ENCODE measurements at places on chromosomes 1 and 21.
A peak's percentile ranks its signal among the peaks of the same experiment; 100 is the strongest.

- no peaks in the 10 kb centered on the region for H3K27me3 ChIP-seq
- DNase-seq = no peak
- H3K27ac ChIP-seq = no peak overlapping the region
- no peaks in the 10 kb centered on the region for H3K36me3 ChIP-seq
Measured at GRCh38 chr1:228955691-228956090, 220.4 kb downstream of the RHOU start.

DNA sequence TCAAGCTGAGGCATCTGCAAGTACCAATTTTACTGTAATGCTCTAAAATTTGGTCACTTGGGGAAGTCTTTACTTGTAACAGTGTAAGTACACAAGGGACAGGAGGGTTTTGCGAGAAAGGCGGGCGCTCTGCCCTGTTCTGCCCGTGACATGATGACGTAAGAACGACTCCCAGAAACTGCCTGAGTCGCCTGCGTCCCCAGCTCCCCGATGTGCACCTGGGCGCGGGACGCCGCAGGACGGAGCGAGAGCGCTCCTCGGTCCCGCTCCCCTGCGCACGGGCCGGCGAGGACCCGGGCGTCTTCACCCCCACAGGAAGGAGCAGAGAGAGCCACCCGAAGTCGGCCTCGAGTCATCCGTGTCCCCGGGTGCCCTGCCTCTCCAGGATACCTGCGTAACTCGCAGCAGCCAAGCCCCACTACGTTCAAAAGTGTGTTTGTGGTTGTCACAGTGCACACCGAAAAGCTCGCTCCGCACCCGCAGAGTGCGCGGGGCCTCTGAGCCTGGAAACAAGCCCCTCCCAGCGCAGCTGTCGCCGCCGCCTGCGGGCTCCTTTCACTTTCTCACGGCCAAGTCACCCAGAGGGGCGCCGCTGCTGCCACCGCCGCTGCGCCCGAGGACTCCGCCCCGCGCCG lies 3.3 kb upstream of the ZBTB18 start:
- H3K4me1 ChIP-seq = peaks cover 45% of the 10 kb centered on the region
- H3K36me3 ChIP-seq = no peaks in the 10 kb centered on the region
- H3K27ac ChIP-seq = peak overlapping the region; percentile 95
- peak; percentile 90 for DNase-seq
- peaks cover 22% of the 10 kb centered on the region for H3K27me3 ChIP-seq
- peak overlapping the region; percentile 97 for H3K4me3 ChIP-seq

GRCh38 chr1:45541193-45541592 lies 9.4 kb upstream of the AKR1A1 start:
- DNase-seq = no peak
- H3K4me1 ChIP-seq = peaks cover 19% of the 10 kb centered on the region
- no peak overlapping the region for H3K27ac ChIP-seq
- no peaks in the 10 kb centered on the region for H3K27me3 ChIP-seq

DNA sequence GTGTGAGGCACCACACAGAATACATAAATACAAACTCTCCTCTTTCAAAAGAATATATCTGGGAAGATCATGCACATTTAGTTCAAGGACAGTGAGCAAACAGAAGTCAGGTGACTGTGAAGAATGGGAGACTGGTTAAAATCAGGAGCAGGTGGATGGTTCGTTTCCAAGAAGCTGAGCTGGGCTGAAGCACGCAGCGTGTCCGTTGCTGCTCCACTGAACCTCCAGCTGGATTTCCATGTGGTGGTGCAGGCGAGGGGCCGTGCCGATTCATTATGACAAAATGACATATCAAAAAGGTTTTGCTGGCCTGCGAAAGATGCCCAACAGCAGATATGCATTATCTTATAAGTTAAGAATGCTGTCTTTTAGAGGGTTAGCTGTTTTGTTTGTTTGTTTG lies 66.0 kb downstream of the OLIG1 start:
- H3K4me1 ChIP-seq = no peaks in the 10 kb centered on the region
- no peak for DNase-seq
- no peak overlapping the region for H3K27ac ChIP-seq
- peaks cover 5% of the 10 kb centered on the region for H3K27me3 ChIP-seq

DNA sequence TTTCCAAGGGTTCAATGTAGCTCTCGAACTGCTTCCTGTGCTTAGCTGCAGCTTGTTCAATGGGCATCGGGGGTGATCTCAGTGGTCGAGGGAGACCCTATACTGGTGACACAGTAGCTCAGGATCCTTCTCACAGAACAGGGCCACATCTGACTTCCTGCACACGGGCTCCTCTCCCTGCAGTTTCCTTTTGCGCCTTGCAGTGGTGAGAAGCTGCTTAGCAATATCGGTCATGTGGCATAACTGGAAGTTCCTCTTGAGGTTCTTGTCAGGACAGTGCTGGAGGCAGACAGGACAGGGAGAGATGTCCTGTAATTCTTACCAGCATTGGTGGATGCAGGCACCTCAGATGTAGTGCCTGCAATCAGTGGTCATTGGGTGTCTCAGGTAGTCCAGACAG lies 140.5 kb upstream of the MAP1LC3C start:
- no peaks in the 10 kb centered on the region for H3K4me1 ChIP-seq
- no peaks in the 10 kb centered on the region for H3K36me3 ChIP-seq
- H3K27me3 ChIP-seq = no peaks in the 10 kb centered on the region
- H3K27ac ChIP-seq = no peak overlapping the region
- no peak for DNase-seq

DNA sequence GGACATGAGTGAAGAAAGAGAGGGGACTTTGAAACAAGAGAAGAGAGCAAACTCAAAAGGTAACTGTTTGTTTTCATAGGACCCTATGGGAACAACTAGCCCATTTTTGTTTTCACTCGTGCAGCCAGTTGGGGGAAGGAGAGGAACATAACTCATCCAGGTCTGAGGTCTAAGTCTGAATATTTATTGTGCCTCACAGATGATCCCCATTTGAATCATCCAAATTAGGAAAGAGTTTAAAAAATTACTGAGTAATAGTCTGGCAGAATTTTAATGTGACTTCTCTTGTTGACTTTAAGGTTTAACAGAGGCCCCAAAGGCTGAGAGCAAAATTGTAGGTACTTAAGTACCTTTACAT lies 10.4 kb upstream of the TSPAN2 start:
- H3K27me3 ChIP-seq = no peaks in the 10 kb centered on the region
- no peak for DNase-seq
- peak overlapping the region; percentile 89 for H3K4me3 ChIP-seq

DNA sequence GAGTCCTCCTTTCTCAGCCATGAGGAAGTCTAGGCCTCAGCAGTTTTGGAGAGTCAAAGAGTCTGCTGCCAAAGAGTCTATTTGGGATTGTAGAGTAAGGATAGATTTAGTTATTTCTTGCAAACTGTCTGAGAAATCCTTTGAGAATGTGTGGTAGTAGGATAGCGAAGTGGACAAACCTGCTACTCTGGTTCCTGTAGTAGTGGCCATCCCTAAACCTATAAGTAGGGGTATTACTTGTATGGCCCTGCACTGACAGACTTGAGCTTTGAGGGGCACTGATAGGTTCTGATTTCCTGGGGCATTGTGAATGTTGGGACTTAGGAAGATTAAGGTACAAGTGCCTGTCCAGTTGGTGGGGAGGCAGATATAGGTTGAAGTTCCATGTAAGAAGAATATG lies 115.9 kb upstream of the SGIP1 start:
- DNase-seq = no peak
- no peak overlapping the region for H3K4me3 ChIP-seq
- no peaks in the 10 kb centered on the region for H3K27me3 ChIP-seq
- H3K4me1 ChIP-seq = no peaks in the 10 kb centered on the region
- no peaks in the 10 kb centered on the region for H3K36me3 ChIP-seq

GRCh38 chr1:226211181-226211821 lies 12.2 kb upstream of the MIXL1 start:
- no peaks in the 10 kb centered on the region for H3K4me1 ChIP-seq
- DNase-seq = no peak
- H3K36me3 ChIP-seq = no peaks in the 10 kb centered on the region
- no peaks in the 10 kb centered on the region for H3K27me3 ChIP-seq
- no peak overlapping the region for H3K27ac ChIP-seq

GRCh38 chr21:42261829-42262200 lies 42.9 kb downstream of the ABCG1 start:
- no peak overlapping the region for H3K27ac ChIP-seq
- peaks cover 11% of the 10 kb centered on the region for H3K4me1 ChIP-seq
- H3K27me3 ChIP-seq = no peaks in the 10 kb centered on the region
- DNase-seq = no peak

GRCh38 chr1:111653709-111654108 lies 34.1 kb downstream of the RAP1A start:
- peak overlapping the region; percentile 39 for H3K27ac ChIP-seq
- DNase-seq = no peak
- H3K27me3 ChIP-seq = no peaks in the 10 kb centered on the region
- H3K4me3 ChIP-seq = peak overlapping the region; percentile 38

DNA sequence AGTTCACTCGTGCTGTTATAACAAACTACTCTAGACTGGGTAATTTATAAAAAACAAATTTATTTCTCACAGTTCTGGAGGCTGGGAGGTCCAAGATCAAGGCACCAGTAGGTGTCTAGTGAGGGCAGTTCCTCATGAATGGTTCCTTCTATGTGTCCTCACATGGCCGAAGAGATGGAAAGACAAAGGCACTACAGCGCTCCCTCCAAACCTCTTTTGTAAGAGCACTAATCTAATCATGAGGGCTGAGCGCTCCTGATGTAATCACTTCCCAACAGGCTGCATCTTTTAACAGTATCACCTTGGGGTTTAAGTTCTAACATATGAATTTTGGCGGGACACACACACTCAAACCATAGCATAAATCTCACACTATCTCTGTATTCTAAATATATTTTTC lies 54.0 kb upstream of the KANK4 start:
- DNase-seq = no peak
- H3K4me1 ChIP-seq = no peaks in the 10 kb centered on the region
- H3K36me3 ChIP-seq = no peaks in the 10 kb centered on the region
- no peak overlapping the region for H3K4me3 ChIP-seq

GRCh38 chr1:10508511-10508951 lies 33.8 kb downstream of the PEX14 start:
- DNase-seq = no peak
- H3K4me3 ChIP-seq = no peak overlapping the region
- H3K36me3 ChIP-seq = no peaks in the 10 kb centered on the region
- peaks cover 50% of the 10 kb centered on the region for H3K4me1 ChIP-seq

GRCh38 chr1:42430286-42431135 lies 25.3 kb downstream of the ZMYND12 start:
- no peaks in the 10 kb centered on the region for H3K27me3 ChIP-seq
- no peak for DNase-seq
- no peaks in the 10 kb centered on the region for H3K36me3 ChIP-seq
- no peak overlapping the region for H3K4me3 ChIP-seq

GRCh38 chr1:59150577-59151386 lies 146.1 kb upstream of the FGGY start:
- no peak overlapping the region for H3K27ac ChIP-seq
- DNase-seq = no peak
- H3K4me3 ChIP-seq = no peak overlapping the region
- H3K36me3 ChIP-seq = no peaks in the 10 kb centered on the region
- no peaks in the 10 kb centered on the region for H3K27me3 ChIP-seq

- no peak overlapping the region for H3K4me3 ChIP-seq
- H3K27me3 ChIP-seq = no peaks in the 10 kb centered on the region
- H3K27ac ChIP-seq = no peak overlapping the region
- H3K36me3 ChIP-seq = no peaks in the 10 kb centered on the region
Measured at GRCh38 chr1:3610527-3611169, 660 bp downstream of the MEGF6 start.

GRCh38 chr21:41598561-41599431 lies 90.8 kb upstream of the TMPRSS2 start:
- no peak for DNase-seq
- H3K27ac ChIP-seq = no peak overlapping the region
- H3K4me1 ChIP-seq = no peaks in the 10 kb centered on the region
- no peaks in the 10 kb centered on the region for H3K36me3 ChIP-seq
- no peak overlapping the region for H3K4me3 ChIP-seq
- H3K27me3 ChIP-seq = no peaks in the 10 kb centered on the region

- no peak for DNase-seq
- no peaks in the 10 kb centered on the region for H3K27me3 ChIP-seq
- no peak overlapping the region for H3K4me3 ChIP-seq
Measured at GRCh38 chr1:200918006-200918405, 23.3 kb downstream of the INAVA start.

DNA sequence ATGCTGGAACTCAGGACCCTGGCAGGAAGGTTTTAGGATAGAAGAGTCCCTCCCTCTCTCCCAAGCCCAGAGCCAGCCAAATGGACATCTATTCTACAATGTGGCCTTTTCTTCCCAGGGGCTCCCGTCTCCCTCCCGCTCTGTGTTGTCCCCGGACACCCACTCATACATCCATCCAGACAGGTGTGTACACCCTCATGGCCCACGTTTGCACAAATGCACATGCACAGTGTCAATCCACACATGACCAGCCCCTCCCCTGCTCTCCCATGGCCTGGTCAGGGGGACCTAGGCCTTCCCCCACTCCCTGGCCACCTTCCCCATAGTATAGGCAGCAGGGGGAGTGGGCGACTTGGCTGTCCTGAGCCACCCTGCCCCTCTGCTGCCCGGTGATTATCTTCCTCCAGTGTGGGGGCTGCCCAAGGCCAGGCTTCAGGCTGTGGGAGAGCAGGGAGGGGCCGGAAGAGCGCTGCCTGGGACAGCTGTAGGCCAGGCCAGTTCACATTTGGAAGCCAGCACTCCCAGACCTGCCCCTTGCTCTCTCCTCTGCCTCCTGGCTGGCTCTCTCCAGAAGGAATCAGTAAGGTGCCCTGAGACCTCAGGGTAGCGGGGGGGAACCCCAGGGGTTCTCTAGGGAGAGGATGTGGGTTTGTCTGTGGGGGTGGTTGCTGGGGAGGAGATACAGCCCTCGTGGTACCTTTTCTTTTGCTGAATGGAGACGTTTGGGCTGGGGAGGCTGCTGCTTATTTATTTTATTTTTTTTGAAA lies 4.1 kb upstream of the PTPN7 start:
- H3K27ac ChIP-seq = peak overlapping the region; percentile 62
- peak; percentile 87 for DNase-seq
- peak overlapping the region; percentile 7 for H3K4me3 ChIP-seq

DNA sequence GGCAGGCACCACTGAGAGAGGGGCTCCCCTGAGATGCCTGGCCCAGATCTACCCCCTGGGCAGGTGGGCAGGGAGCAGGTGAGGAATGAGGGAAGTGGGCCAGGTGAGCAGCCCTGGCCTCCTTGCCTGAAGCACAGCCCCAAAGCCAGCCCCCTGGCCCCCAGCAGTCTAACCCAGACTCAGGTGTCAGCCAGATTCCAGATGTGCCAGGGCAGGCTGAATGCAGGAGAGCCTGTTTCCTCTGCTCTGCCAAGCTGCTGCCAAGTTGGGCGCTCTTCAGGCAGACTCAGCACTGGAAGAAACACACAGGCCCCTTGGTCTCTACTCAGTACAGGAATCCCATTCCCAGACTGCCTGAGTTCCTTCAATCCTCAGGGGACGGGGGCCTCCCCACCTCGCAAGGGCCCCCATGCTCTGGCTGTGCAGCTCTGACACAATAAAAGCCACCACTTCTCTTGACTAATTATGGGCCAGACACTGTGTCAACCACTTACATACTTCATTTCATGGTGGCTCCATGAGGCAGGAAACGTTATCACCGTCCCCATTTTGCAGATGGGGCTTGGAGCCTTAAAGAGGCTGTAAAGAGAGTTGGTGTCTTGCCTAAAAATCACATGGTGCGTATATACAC lies 20.4 kb downstream of the ARHGEF19 start:
- no peak overlapping the region for H3K27ac ChIP-seq
- peaks cover 3% of the 10 kb centered on the region for H3K27me3 ChIP-seq
- H3K36me3 ChIP-seq = no peaks in the 10 kb centered on the region
- DNase-seq = no peak
- H3K4me3 ChIP-seq = no peak overlapping the region

- H3K36me3 ChIP-seq = peaks cover 6% of the 10 kb centered on the region
- peaks cover 48% of the 10 kb centered on the region for H3K4me1 ChIP-seq
- no peak overlapping the region for H3K27ac ChIP-seq
- DNase-seq = no peak
Measured at GRCh38 chr1:226666164-226666506, 72.9 kb downstream of the ITPKB start.
